SJSA1 (cell line): ENCODE measurements at places on chromosomes 13 and 19. TPM values are rescaled to one million over a fixed set of nuclear protein-coding genes. Genes with fewer than 3 reads are reported as not detected.

DNA sequence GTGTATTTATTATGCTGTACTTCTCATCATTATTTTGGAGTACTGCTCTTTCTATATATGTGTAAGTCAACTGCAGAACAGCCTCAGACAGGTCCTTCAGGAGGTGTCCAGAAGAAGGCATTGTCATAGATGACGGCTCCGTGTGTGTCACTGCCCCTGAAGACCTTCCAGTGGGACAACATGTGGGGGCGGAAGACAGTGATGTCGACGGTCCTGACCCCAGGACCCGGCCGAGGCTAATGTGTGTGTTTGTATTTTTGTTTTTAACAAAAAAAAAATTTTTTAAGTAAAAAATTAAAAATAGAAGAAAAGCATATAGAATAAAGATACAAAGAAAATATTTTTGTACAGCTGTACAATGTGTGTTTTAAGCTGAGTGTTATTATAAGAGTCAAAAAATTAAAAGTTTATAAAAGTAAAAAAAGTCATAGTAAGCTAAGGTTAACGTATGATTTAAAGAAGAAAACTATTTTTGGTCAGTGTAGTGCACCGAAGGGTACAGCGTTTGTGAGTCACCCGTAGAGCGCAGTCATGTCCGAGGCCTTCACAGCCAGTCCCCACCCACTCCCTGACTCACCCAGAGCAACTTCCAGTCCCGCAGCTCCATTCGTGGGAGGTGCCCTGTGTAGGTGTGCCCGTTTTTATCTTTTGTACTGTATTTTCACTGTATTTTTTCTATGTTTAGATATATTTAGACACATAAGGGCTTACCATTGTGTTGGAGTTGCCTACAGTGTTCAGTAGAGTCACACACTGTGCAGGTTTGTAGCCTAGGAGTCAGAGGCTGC lies 42.2 kb upstream of the SPACA7 start:
- no peak for DNase-seq

DNA sequence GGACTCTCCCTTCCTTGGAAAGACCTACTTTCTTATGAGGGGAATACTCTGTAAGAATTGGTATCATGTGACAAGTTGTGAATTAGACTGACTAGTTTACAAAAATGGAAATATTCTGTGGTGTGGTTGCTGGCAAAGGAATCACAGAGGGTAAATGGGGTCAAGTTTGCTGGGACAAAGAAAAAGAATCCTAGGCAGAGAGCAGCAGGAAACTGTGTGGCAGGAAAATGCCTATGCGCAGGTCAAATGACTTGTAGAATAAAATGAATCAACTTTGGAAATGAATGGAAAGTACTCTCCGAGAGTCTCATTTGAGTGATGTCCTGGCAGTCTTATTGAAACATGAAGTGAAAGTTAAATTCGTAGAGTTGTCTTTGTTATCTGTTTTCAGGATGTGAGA lies 1250.7 kb downstream of the UQCRFS1 start:
- no peak for DNase-seq

- DNase-seq: no peak
These were observed 19.5 kb downstream of the NOVA2 start for GRCh38 chr19:45954156-45954555.

- no peak for DNase-seq
These were observed 21.7 kb upstream of the MAB21L1 start for GRCh38 chr13:35498231-35498630.

DNA sequence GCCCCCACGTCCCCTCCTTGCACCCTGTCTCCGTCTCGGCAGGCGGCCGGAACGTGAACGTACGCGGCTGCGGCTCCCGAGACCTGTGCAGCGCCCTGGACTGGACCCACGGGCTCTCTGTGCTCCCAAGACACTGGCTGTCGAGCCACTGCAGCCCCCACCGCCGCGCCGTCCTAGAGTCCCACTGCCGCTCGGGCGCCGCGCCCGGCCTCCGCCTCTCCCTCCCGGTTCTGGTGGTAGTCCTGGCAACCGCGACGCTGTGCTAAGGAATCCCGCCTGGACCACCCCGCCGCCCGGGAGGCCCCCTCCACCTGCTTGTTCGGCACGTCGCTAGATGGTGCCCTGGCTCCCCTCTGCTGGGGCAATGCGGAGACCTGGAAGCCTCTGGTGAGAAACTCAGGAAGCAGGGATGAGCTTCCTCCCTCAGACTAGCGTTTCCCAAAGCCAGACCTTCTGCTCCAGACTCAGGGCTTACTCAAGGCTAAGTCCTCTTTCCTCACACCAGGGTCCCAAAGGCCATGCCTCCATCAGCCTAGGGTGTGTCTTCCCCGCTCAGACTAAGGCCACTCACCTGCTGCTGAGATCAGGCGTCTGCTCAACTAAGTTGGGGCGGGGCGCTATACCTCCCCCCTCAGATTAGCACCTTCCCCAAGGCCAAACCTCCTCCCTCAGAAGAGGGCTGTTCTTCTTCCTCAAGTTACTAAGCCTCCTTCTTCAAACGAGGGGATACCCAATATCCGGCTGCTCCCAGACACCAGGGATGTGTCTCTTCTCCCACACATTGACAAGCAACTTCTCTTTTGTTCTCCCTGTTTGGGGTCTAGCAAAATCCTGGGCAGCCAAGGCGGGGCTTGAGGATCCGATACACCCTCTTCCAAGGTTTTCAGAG lies 16.1 kb upstream of the IRGC start:
- DNase-seq: no peak

GRCh38 chr19:10361569-10362011 lies 18.8 kb downstream of the TYK2 start:
- no peak for DNase-seq

- DNase-seq: no peak
These were observed 701.3 kb downstream of the UQCRFS1 start for GRCh38 chr19:28511655-28512054.

- DNase-seq: no peak
These were observed 286.6 kb downstream of the PCDH20 start for GRCh38 chr13:61128850-61129645.

DNA sequence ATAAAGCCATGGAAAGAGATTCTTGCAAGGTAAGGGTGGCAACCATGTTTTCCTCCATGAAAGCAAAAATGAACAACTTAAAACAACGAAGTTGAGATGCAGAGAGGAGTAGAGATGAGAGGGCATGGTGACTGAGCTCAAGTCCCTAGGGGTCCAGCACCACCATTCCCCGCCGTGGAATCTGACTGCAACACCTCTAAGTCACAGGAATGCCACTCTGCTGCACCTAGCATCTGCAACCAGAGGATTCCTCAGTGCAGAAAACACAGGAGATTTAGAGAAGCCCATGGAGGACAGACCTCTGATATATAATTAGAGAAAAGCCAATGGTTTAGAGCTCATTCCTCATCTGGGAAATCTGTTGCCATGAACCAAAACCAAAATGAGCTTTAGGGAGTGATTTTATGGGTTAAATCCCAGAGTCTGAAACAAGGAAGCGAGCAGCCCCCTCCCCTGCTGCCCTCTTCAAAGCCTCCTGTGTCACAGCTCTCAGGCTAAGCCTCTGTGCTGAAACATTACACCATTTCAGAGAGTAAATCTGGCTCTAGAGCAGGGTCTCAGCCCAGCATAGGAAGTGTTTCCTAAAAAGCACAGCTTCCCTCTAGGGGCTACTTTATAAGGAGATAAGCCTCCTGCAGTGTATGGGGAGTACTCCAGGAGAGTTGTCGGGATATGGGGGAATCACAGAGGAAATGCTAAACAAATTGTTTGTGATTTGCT lies 1043.6 kb downstream of the UQCRFS1 start:
- no peak for DNase-seq

- DNase-seq: no peak
These were observed 182.9 kb downstream of the TEX29 start for GRCh38 chr13:111503376-111503775.

- no peak for DNase-seq
These were observed 1141.8 kb downstream of the PCDH17 start for GRCh38 chr13:58773280-58773859.

DNA sequence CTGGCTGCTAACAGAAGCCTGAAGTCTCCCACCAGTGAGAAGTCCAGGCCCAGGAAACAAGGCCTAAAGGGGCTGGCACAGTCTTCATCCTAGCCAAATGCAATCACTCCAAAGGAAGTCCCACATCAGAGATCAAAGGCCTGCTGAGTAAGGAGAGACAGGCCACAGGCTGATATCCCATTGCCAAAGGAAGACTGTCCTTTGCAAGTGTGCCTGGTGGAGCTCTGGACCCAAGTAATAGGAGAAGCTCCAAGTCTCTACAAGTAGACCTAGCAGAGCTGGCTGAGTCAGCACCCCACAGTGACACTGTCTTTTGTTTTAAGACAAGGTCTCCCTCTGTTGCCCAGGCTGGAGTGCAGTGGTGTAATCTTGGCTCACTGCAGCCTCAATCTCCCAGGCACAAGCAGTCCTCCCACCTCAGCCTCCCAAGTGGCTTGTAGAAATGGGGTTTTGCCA lies 4.5 kb downstream of the DBP start:
- DNase-seq: no peak

DNA sequence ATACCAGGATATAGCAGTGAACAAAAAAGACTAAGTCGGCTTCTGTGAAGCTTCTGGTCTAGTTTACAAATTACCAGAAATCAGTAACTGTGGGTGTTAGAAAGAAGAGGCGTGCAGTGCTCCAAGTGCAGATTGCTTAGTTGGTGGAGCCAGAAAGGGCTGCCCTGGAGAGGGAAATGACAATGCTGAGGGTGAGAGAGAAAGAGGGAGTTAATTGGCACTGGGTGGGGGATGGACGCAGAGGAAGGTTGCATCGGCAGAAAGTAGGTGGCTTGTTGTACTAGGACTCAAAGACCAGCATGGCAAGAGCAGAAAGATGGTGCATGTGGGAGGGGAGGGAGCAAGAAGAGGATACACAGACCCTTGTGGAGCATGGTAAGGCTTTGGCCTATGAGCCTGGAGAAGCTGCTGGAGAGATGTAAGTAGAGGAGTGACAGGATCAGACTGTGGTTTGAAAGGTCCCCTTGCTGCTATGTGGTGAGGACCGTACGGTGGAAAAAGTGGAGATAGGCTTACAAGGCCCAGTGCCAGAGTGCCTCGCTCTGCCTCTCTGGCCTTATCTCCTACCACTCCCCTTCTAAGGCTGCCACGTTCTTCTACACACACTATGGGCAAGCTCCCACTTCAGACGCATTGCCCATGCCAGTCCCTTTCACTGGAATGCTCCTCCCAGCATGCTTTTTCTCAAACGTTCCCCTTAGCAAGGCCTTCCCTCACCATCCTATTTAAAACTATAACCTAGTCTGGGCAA lies 13.5 kb downstream of the SMG9 start:
- DNase-seq: no peak

GRCh38 chr19:10005632-10006334 lies 4.5 kb downstream of the COL5A3 start:
- DNase-seq: no peak

GRCh38 chr13:49146950-49147355 lies 73.2 kb upstream of the MLNR start:
- DNase-seq: no peak

GRCh38 chr13:42626176-42626860 lies 52.4 kb downstream of the TNFSF11 start:
- no peak for DNase-seq

- no peak for DNase-seq
These were observed 147.3 kb upstream of the GPC6 start for GRCh38 chr13:93079294-93079693.

DNA sequence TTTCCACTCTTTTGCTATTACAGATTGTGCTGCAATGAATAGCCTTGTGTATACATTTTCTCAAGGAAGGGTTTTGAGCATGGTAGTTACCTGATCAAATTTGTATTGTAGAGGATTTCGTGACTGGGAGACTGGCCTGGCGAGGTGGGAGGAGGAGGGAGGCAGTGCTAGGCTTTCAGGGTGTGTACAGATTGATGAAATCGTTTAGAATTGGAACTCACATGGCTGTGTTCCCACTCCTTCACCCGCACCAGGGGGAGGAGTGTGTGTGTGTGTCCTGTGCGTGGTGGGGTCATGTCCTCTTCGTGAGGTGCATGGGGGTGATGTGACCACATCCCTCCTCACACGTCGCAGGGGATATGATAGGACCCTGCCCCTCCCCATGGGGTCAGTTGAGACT lies 8.3 kb downstream of the PGLYRP1 start:
- DNase-seq: no peak

DNA sequence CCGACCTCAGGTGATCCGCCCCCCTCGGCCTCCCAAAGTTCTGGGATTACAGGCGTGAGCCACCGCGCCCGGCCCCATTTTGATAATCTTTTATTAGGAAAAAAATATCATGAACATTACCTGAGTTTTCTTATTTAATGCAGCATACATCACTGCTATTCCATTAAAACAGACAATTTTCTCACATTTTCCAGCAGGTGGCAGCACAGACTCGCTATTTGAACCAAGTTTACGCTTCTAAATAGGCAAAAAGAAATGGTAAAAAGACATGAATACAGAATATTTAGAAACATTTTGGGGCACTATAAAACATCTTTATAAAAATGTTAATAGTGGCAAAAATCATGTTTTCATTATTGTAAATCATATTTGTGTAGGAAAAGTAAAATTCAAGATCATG lies 903.1 kb downstream of the SLITRK6 start:
- DNase-seq: peak; percentile 72

The LRRC63 gene
- total RNA-seq: not detected in 2 replicates

The LILRB1 gene
- total RNA-seq: not detected in 2 replicates

The RLN3 gene
- not detected in 2 replicates for total RNA-seq

The SAE1 gene
- 321 and 324 TPM in 2 replicates for total RNA-seq

The CEACAM18 gene
- total RNA-seq: not detected in 2 replicates

The IZUMO2 gene
- not detected in 2 replicates for total RNA-seq
